IPS DF 6.9 (cell line): ENCODE measurements at places on chromosomes 7 and 10.

DNA sequence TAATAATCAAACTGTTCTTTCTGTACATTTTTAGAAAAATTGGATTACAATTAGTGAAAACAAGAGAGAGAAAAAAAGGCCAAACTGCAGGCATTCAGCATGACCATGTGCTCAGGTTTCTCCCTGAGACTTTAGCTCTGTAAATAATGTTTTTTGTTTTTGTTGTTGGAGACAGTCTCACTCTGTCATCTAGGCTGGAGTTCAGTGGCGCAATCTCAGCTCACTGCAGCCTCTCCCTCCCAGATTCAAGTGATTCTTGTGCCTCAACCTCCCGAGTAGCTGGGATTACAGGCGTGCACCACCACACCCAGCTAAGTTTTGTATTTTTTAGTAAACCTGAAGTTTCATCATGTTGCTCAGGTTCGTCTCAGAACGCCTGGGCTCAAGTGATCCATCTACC is 23.0 kb downstream of the BZW2 start:
- DNase-seq = no peak

DNA sequence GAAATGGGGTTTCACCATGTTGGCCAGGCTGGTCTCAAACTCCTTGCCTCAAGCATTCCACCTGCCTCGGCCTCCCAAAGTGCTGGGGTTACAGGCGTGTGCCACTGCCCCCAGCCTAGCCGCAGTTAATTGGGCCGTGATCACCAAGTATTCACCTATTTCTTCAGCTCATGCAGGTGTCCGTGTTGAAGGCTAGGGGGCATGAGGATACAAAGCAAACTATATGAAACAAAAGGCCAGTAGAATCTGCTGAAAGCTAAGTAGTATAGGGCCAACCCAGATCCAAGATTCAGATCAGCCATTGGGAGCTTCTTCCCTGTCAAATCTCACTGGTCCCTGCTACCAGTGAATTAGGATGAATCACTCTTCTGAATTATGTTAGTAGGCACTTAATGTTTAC is 73.4 kb downstream of the LRRC4 start:
- no peak for DNase-seq

DNA sequence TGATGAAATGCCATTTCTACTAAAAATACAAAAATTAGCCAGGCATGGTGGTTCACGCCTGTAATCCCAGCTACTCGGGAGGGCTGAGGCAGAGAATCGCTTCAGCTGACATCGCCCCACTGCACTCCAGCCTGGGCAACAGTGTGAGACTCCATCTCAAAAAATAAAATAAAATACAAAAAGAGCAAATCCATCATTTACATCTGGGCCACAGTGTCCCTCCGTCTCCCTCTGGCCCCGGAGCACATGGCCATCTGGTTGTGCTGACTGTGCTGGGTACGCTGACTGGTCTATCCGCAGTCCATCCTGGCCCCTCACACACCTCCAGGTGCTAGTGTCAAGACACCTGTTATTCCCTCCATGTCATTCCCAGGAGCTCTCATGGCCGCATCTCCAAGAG is 42.1 kb downstream of the KCNH2 start:
- DNase-seq = no peak

DNA sequence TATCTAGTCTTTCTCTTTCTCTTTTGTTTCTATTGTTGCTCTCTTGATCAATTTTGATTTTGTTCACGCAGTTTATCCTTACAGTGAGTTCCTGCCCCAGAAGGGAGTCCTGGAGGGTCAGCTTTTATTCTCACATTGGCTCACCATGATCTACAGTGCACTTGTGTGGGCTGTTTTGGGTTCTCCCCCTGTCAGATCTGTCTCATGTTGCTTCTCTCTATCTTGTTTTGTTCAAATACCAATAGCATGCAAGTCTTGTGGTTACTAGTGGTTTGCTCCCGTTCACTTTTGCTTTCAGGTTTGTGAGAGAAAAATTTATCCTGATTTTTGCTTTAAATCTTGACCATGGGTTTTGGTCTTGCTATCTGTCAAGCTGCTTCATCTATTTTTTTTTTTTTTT is 74.3 kb downstream of the PTN start:
- DNase-seq = no peak

DNA sequence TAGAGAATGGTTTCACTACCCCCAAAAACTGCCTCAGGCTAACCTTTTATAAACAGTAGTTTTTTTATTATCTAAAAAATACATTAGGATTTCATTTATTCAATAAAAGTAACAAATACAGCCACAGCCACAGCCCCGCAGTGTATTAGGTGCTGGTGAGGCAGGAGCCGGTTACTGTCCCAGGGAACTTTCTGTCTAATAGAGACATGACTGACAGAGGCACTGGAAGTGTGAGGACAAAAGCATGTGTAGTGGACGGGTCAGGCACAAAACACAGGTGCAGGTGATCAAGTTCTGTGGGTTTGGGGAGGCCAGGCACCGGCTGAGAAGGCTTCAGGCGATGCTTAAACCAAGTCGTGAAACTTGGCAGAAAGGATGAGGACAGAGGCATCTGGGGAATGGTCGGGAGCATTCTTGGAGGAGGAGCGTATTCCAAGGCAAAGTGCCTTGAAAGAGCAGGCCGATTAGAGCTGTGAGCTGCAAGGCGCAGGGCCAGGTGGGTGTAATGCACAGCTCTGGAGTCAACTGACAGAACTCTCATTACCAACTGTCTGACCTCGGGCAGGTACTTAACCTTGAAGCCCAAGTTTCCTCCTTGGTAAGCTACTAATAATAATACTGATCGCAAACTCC is 138.2 kb downstream of the USP6NL start:
- peak; percentile 20 for DNase-seq

DNA sequence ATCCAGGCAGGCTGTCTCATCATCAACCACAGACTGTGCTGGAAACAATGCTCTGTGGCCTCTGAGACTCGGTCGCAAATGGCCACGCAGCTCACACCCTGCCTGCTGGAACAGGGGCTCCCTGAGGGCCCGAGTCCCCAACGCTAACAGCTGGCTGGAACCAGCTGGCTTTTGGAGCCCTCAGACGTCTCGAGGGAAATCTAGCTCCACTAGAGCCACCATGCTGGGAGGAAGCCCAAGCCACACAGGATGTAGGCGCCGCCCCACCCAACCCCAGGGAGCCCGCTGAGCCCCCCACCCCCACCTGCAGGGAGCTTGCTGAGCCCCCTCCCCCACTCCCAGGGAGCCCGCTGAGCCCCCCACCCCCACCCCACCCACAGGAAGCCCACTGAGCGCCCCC is 21.4 kb upstream of the PDGFA start:
- no peak for DNase-seq

- DNase-seq = no peak
Observed at GRCh38 chr7:159032322-159032721, 112.3 kb downstream of the VIPR2 start.

GRCh38 chr7:89002981-89003956 is 207.7 kb upstream of the TEX47 start:
- no peak for DNase-seq

GRCh38 chr7:128794020-128794419 is 2.3 kb downstream of the CCDC136 start:
- no peak for DNase-seq

DNA sequence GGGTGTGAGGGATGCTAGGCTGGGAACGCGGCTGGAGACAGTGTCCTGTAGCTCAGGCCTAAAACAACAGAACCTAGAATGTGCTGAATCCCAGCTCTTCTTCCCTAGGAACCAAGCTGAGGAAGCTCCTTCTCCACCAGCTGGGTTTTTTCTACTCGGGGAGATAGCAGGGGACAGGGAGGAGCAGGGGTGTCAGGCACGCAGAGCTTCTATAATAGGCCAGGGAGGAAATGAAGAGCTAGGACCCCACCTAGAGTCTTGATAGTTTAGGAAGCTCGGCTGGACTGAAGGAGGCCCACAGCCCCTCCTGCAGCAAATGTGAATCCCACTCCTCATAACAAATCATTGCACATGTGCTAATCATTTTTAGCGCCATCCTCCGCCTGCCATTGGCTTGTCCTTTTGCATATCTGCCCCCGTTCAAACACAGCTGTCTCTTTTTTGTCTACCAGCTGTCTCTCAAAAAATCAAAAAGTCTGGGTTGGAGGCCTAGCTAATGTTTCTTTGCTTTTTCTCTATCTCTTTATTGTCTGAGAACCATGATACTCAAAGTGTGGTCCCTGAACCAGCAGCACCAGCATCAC is 24.1 kb upstream of the FAM180A start:
- DNase-seq = no peak

DNA sequence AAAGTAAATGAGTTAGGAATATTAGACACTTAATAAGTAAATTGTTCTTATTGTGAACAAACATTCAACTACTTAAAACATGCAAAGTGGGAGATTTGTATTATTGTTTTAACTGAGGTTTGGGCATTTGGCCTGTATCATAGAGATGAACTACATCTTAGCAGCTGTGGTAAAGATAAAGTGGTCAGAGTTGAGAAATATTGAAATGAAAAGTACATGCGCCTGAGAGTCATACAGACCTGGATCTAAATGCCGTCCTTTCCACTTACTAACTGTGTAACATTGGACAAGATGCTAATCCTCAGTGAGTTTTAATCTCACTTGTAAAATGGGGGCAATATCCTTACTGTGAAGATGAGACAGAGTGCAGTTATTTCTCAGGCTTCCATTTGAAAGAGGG is 74.5 kb downstream of the KMT2E start:
- no peak for DNase-seq

- no peak for DNase-seq
Observed at GRCh38 chr7:117116211-117116610, 162.9 kb downstream of the ST7 start.

DNA sequence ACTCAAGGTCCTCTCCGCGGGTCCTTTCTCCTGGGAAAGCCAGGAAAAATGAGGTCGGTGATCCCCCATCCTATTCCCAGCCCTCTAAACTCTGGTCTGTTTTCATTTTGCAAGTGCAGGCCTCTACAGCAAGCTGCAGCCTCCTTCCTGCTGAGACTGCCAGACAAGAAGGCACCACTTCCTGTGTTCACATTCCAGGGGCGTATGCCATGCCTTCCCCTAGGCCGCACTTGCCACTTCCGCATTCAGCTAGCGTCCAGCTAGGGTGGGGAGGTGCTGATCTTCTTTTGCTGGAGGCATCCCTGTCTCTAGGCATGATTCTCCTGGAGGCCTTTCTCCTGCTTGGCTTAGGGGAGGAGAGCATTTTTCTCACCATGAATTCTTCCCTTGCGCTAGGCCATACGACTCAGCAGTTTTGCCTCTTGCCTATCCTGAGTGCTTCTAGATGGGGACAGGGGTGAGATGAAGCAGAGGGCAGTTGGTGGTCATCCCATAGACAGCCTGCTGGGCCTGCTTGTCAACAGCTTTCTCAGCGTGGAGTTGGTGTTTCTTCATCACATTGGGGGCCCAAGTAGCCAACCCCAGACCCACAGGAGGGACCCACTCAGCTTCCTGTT is 328.9 kb downstream of the RPS24 start:
- DNase-seq = no peak

- DNase-seq = no peak
Observed at GRCh38 chr7:102132209-102132752, 154.4 kb upstream of the SH2B2 start.

DNA sequence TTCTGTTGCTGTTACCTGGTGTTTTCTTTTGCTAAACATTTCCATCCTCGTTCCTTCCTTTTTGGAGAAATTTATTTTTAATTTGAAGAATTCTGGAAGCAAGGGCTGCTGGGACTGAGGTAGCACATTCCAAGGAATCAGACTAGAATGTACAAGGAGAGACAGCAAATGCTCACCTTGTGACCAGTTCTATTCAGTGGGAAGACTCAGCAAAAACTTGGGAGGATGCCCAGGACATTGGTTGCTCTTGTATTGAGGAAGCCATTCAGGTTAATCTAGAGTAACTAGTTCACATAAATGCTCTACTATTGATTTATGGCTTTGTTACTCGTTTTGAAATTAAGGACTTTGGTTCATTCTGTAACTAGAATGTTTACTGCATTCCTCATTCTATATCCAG is 11.3 kb downstream of the PLCE1 start:
- DNase-seq = no peak

- no peak for DNase-seq
Observed at GRCh38 chr10:74337330-74338016, 186.5 kb downstream of the ADK start.

DNA sequence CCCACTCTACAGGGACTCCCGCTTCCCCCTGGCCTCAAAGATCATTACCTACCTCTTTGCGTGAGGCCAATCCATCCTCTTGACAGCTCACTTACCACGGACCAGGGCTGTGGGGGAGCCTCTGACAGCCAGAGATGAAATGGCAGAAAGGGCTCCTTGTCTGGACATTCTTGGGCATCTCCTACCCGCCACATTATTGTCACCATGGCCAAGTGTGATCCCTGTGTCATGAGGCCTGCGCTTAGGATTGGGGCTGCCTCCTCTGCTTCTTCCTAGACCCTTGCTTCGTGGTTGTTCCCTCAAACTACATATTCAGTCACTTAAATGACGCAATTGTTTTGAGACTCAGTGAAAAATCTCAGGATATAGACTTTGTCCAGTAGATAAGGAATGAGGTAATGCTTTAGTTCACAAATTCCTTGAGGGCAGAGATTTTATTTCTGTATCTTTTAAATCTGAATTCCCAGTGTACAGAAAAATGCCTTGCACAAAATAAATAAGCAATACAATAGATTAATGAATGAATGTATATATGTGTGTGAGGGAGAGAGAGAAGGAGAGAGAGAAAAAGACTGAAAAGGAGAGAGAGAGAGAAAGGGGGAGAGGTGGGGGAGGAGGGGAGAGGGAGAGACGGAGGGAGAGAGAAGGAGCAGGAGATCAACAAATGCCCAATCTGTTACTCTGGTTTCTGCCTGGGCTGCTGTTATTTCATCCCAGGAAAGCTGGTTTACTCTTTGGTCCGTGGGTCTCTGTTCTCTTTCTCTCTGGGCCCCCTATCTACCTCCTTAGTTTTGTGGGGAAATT is 159.0 kb downstream of the PLXNA4 start:
- no peak for DNase-seq

DNA sequence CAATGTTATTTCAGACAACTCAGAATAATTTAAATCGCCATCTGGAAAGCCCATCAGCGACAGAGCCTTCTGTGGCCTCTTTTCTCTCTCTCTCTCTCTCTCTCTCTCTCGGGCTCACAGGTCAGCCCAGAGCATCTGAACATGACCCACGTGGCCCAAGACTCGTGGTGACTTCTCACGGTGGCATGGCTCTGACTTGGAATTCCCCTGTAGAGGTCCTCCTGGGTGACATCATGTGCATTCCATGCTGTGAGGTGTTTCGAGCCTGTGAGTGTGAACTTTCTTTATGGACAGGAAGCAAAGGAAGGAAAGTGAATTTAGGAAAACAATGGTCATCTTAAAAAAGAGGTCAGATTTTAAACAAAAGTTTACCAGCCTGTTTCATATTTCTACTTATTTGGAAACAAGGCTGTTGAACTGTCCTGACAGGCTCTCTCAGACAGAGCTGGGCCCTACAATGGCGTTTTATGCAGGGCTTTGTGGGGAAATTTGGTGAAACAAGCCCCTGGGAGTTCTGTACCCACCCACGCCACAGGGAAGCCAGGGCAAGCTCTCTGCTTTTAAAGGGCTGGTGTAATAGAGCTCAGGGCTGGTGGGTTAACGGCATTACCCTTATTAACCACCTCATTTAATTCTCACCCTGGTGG is 359.7 kb upstream of the ZNF32 start:
- DNase-seq = no peak

GRCh38 chr10:49418328-49418727 is 22.4 kb upstream of the DRGX start:
- DNase-seq = no peak

- DNase-seq = no peak
Observed at GRCh38 chr7:99090771-99091542, 53.0 kb downstream of the SMURF1 start.
